ENCODE measurements at places on chromosomes 5 and 9.

DNA sequence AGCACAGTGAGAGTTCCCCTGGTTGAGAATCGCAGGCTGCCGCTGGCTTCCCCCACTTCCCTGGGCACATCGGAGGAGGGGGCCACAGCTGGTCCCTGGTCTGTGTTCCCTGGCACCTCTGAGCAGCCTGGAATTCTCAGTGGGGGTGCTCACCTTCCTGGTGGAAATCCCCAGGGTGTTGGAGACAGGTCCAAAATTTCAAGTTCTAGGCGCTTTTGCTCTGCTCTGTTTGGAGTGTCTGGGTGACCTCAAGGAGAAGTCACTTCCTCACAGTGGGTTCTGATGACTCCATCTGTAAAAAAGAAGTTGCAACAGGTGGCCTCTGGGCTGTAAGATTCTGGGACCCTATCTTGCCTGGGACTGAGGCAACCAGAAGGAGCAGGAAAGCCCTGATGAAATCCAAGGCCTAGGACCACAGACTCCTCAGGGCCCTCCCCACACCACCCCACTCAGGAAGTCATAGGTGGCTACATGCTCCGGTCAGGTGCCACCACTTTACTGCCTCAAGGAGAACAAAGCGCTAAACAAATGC is at the start of gene TRAF1:
TRAF1 (minus strand) TSS at position 400 of the 532 bp plus-strand sequence. CDS start 721 bp downstream, outside the sequence.
- no peak for DNase-seq

DNA sequence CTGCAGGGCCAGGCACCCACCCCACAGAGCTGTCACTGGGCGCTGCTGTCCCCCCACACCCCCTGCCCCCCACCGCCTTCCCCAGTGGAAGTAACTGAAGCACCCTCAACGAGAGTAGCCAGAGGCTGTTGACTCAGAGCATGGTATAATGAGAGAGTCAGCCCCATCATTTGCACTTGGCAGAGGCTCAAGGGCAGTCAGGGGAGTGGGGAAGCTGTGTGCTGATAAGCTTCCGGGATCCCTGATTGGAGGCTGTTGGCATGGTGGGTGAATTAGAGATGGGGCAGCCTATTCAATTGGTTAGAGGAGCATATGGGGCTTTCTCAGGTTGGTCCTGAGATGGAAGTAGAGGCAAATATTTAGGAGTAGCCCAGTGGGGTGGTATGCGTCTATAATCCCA is 77.1 kb upstream of the GOLM1 start:
- DNase-seq: no peak

- no peak for DNase-seq
Observed at GRCh38 chr9:89759572-89759971, 154.8 kb downstream of the GADD45G start.

- DNase-seq: no peak
Observed at GRCh38 chr9:107153336-107153735, 129.7 kb upstream of the RAD23B start.

DNA sequence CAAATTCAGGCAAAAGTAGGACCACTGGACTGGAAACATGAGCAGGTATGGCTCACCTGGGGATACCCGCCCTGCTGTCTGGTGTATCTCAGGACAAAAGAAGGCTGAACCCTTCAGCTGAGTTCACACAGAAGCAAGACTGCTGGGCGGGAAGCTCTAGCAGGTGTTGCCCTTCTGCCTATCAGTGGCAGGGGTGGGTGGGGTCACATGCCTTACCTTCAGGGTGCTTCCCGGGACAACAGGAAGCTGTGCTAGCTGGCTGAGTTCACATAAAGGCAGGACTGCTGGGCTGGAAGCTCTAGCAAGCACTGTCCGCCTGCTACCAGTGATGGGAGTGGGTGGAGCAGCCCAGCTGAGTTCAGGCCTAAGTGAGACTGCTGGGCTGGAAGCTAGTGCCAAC is 498.8 kb upstream of the ZNF608 start:
- DNase-seq: no peak

Data from stimulated activated CD4-positive, alpha-beta T cell treated with anti-CD3 and anti-CD28 coated beads, Interleukin-2, amount 100 ng/mL, for 24 hours (primary cell).